ENCODE measurements at places on chromosomes 6 and 20. TPM values are rescaled to one million over a fixed set of nuclear protein-coding genes. Genes with fewer than 3 reads are reported as not detected.

Gene SLC17A1
- total RNA-seq: not detected

Gene SOX18
- not detected for total RNA-seq

Gene FAM83C
- total RNA-seq: not detected

Gene MUC22
- total RNA-seq: not detected

Gene TTK
- 0.51 TPM for total RNA-seq

Gene SIRPB1
- total RNA-seq: 0.17 TPM

Gene CST2
- not detected for total RNA-seq

Gene TMEM244
- total RNA-seq: not detected

Gene DDX43
- total RNA-seq: 3.1 TPM

Gene DIDO1
- 33.2 TPM for total RNA-seq

Gene STX7
- 18.0 TPM for total RNA-seq

Gene ACAT2
- total RNA-seq: 121 TPM

Gene ME1
- total RNA-seq: 22.1 TPM

Gene SLC16A10
- total RNA-seq: not detected

Gene FRS3
- total RNA-seq: 1.8 TPM

Gene SLPI
- total RNA-seq: 0.17 TPM

Gene GINS1
- 3.0 TPM for total RNA-seq

Gene ALDH8A1
- total RNA-seq: 0.50 TPM

Gene IL20RA
- 0.33 TPM for total RNA-seq

Gene PSORS1C2
- not detected for total RNA-seq

Gene GRM1
- 0.17 TPM for total RNA-seq

Gene TUBB2B
- 5.1 TPM for total RNA-seq

Gene CNKSR3
- total RNA-seq: 14.0 TPM

Gene HLA-DMB
- 0.83 TPM for total RNA-seq

Gene ZSCAN16
- total RNA-seq: 5.9 TPM

Gene ZNF318
- total RNA-seq: 5.6 TPM

Gene MAD2L1BP
- 19.2 TPM for total RNA-seq

Gene TINAG
- total RNA-seq: not detected
